ENCODE measurements at places on chromosomes 11 and 22.

GRCh38 chr11:1882265-1883238 is 9.1 kb downstream of the PRR33 start:
- DNase-seq, result peak; percentile 85

- DNase-seq, result no peak
Observed at GRCh38 chr11:73951797-73952196, 971 bp downstream of the DNAJB13 start.

GRCh38 chr11:130420478-130421198 is 7.8 kb downstream of the ADAMTS8 start:
- DNase-seq, result no peak

GRCh38 chr11:76083563-76084451 is 122.5 kb downstream of the WNT11 start:
- DNase-seq, result no peak

DNA sequence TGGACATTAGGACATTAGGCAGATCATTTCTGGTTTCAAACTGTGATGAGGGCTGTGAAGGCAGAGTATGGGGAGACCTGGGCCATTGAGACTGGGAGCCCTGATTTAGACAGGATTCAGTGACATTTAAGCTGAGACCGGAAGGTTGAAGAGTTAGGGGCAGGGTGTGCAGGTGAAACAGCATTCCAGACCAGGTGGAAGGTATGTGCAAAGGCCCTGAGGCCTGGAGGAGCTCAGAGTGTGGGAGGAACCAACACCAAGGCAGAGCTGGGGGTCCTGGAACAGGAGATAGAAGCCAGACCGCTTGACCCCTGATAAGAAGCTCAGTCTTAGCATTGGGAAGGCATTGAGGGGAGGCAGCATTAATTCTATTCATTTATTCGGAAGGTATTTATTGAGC is 32.5 kb downstream of the ZC3H7B start:
- DNase-seq, result no peak

DNA sequence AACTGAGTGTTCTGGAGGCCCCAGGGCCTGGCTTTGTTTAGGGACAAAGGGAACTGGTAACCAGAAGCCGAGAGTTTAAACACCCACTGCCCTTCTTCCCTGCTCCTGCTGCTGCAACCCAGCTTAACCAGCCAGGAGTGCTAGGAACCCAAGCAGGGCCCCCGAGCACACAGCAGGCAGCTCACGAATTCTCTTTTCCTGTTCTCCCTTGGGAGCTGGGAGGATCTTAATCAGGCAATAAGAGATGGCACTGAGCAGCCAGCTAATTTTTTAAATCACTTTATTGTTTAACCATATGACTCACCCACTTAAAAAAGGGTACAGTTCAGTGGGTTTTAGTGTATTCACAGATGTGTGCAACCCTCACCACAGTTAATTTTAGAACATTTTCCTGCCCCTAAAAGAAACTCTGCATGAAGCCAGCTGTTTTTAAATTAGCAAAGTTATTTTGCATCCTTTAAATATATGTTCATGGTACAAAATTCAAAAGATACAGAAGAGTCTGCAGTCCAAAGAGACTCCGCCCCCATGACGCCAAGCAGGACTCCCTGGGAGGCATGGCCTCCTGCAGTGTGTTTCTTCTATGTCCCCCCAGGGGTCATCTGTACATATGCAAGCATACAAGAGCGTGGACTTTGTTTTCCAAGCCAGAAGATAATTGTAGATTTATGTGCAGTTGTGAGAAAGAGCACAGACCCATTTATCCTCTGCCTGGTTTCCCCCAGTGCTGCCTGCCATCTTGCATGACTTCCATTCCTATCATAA is 18.9 kb upstream of the PPP6R3 start:
- peak; percentile 87 for DNase-seq

DNA sequence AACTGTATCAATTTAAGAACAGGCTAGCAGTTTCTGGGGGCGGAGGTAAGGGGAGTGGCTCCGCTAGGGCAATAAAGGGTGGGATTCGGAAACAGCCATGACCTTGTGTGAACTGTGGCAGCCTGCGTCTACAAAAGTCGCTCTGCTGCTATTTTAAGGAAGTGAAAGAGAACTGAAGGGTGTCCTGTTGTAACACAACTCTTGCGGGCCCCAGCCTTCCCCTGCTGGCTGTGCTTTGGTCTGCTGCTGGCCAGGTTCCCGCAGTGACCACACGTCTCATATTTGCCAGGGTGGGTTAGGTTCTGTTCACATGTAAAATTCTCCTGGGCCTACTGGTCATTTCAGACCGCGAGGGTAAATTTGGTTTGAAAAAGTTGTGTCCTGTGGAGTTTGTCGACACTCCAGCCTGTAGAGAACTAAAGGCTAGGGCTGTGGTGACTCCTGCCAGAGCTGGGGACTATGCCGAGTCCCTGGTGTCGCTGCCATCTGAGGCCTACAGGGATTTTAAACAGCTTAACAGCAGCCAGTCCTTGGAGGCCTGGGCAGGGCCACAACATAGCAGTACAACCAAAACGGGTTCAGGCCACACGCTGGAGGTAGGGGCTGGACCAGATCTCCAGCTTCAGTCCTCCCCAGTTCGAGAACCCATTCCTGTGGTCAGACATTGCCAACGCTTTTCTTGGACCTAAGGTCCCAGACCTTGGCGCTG is 1.1 kb upstream of the PPFIBP2 start:
- peak; percentile 15 for DNase-seq

- DNase-seq, result no peak
Observed at GRCh38 chr22:49483946-49484345, 343.7 kb downstream of the BRD1 start.

All from BE2C (cell line).